ENCODE measurements at places on chromosomes 6 and 20. TPM values are rescaled to one million over a fixed set of nuclear protein-coding genes. Genes with fewer than 3 reads are reported as not detected.

RAD21L1 gene
- total RNA-seq: 0.29 TPM

RAB44 gene
- not detected for total RNA-seq

CST2 gene
- total RNA-seq: not detected

TPBG gene
- total RNA-seq: 83.3 TPM

SNRNP48 gene
- 4.1 TPM for total RNA-seq

GABBR1 gene
- 7.1 TPM for total RNA-seq

NMBR gene
- total RNA-seq: not detected

MEI4 gene
- total RNA-seq: not detected

PRDM13 gene
- total RNA-seq: not detected
